ENCODE measurements at places on chromosomes 7 and 10. TPM values are rescaled to one million over a fixed set of nuclear protein-coding genes. Genes with fewer than 3 reads are reported as not detected.

ZNF862 gene
- total RNA-seq: 0.37 TPM

SLC29A4 gene
- 1.1 TPM for total RNA-seq

OR9A2 gene
- total RNA-seq: not detected

EBLN1 gene
- total RNA-seq: not detected

CALY gene
- total RNA-seq: not detected

C10orf143 gene
- total RNA-seq: not detected

TMEM139 gene
- total RNA-seq: not detected

DNA sequence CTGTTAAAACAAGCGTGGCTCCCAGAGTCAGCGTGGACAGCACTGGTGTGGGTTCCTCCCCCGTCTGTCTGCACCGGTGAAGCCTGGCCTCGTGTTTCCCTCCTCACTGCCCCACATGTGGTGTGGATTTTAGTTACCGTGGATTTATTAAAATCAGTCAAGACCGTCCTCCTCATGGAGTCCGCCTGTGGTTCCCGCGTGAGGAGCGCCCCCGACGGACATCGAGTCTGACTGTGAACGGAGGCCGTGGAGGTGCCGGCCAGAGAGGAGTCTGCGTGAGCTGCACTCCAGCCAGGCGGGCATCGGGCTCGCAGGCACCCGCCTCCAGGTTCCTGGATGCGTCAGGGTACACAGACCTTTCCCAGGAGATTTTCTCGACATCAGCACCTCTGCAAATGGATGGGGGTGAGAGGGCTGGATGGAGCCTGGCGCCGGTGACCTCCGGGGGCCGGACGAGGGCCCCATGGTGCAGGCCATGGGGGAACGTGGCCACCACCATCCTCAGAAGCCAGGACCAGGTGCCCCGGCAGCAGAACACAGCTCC is 26.3 kb upstream of the UTF1 start:
- no peak for DNase-seq

DNA sequence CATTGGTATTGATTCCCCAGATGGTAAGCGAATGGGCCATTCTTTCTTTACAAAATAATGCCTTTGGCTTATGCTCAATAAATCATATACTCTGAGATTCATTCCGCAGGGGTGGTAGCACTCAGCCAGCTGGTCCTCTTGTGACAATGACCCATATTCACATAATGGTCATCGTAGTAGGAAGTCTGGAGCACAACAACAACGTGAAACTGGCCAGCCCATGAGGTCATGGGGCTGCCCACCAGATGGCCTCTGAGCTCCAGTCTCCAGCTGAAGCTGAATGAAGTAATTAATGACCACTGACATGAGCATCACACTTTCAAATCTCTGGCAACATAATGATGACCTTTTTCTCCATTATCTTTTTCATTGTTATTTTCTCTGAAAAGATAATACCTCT is 42.3 kb upstream of the SORCS1 start:
- no peak for DNase-seq

GRCh38 chr10:75407713-75408508 is 6.3 kb upstream of the ZNF503 start:
- no peak for DNase-seq

- no peak for DNase-seq
Measured at GRCh38 chr10:43044961-43045621, 31.8 kb upstream of the RET start.

GRCh38 chr10:72093450-72093849 is 5.1 kb upstream of the SPOCK2 start:
- no peak for DNase-seq

DNA sequence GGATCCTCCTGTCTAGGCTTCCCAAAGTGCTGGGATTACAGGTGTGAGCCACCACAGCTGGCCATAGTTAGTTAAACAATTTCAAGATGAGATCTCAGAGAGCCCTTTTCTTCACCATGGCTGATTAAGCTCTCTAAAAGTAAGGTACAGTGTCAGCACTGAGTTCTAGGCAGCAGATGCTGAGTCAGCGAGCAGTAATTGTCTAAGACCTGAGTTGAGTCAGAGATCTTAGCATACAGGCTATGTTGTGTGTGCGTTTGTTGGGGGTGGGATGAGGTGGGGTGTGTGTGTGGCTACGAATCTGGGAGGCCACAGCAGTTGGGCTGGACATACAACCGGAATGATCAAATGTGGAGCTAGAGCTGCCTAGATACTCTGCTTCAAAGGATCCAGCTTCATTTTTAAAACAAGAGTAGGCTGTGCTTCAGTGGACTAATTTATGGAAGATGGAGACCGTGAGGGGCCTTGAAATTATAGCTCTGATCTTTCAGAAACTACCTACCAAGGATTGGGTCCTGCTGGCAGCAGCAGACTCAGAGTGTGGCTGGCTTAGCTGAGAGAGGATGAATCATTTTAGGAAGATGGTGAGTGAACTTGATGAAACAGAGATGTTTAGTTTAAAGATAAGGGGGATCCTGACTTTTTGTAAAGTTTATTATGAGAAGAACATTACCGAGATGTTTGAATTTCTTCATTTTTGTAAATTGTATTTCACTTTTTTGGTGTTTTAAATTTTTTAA is 17.5 kb upstream of the MTPN start:
- peak; percentile 84 for DNase-seq

DNA sequence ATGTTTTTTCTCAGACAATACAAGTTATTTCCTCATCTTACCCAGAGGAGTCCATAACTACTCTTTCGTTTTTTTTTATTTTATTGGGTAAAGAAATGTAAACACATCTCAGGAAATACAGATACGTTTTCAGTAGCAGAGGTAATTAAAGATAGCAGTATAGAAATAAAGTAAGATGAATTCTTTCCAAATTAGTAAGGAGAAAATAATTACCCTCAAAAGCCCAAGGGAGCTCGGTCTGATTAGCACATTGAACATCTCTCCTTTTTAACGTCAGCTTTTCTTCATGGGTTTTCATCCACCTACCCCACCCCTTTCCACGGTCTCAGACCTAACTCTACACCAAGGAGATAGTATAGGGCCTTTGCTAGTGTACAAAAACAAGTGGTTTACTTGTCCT is 294.2 kb downstream of the GRID1 start:
- DNase-seq: no peak

DNA sequence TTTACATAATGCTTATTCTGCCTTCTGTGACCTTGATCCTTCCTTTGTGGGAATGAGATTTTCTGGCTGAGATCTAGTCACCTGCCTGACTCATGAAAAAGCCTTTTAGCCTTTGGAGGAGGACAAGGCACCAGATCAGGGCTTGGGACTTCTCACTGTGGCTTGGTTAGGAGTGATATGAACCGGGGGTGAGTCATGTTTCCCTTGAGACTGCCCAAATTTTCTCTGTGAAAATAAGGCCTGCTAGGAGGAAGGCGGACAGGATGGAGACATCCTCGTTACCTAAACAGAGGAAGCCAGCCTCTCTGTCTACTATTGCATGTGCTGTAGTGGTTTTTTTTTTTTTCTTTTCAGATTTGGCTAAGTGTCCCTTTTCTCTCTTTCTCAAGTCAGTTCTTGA is 57.8 kb downstream of the EVX1 start:
- DNase-seq: peak; percentile 96

DNA sequence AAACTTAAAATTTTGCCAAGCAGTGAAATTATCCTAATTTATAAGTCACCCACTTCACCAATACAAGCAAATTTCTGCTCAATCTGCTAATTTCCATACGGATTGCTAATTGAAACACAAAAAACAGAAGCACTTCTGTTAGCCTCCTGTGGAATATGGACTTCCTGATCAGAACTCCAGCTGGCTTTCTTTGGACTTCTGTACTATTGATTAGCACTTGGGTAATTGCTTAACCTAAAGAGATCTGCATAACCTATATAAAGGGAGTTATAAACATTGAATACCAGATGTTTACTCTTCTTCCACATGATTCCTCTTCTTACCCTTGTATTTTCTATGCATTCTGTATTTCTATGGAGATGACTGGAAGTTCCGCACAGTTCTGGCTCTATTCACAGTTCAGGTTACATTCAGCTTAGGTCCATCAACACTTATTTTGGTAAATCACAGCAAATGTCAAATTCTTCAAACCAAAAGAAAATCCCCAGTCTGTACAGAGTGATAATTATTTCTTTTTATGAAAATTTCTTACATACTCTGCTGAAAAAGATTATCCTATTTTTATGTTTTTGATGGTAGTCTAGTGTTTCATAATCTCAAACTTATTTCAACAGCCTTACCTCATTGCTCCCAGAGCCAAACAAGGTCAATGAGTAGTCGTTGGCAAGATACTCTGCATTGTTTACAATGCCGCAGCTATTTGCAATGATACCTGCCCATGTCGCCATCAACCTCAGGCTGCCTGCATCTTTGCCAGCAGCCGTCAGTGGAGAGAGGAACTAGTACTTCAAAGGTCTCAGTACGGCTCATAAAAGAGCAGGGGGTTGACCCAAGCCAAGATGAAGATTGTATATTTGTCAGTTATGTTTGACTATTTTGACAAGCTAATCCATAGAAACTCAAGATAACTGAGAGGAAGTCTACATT is 225.6 kb downstream of the AHR start:
- DNase-seq: peak; percentile 21

DNA sequence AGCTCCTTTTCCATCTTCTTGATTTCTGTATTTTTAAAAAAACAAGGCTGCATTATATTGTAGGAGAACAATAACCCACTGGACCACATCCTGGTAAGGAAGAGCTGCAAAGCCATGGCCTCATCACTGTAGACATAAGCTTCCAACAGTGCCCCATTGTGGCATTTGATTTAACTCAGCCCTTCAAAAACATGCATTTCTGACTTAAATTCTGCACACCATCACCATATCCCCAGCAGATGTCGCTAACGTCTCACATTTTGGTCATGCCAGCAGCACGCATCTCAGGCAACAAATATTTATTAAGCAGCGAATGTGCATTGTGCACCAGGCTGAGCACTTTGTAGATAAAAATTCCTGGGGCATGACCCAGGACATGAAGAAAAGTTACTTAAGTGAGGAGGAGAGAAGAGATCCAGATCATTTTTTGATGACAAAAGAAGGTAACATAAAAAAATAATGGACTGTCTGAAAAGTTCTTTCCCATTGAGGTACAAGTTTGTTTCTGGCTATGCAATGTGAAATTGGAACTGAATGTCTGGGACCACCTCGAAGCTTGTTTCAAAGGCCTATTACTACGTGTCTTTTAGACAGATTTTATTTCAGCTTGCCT is 164.6 kb upstream of the CDCA7L start:
- DNase-seq: peak; percentile 86

GRCh38 chr7:141511316-141511675 is 39.9 kb upstream of the AGK start:
- DNase-seq: no peak

DNA sequence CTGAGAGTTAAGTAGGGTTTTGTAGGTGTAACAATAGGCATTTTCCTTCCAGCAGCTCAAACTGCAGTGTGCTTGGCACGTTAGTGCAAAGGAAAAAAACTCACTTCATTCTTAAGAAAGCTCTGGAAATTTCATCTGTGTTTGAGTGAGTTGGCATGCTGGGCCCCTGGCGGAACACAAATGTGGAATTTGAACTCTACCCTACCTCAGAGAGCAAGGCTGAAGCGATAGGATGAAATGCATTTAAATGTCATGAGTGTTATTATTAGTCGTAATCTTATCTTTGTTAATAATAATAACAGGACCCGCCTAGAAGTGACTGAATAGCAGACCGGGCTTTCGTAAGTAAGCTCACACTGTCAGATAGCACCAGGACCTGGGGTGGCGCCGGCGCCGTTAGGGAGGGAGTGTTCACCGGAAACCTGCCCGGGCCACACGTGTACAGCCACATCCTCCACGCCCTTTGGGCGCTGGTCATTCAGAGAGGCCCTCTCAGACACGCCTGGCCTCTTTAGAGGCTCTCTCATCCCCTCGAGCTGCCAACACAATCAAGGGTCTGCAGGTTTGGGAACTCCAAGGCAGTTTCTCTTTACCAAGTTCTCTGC is 63.5 kb downstream of the GRK5 start:
- DNase-seq: no peak

- no peak for DNase-seq
Measured at GRCh38 chr7:88363869-88364268, 57.2 kb upstream of the STEAP4 start.

All from HT1080 (cell line).